ENCODE measurements at places on chromosomes 1 and 21.

DNA sequence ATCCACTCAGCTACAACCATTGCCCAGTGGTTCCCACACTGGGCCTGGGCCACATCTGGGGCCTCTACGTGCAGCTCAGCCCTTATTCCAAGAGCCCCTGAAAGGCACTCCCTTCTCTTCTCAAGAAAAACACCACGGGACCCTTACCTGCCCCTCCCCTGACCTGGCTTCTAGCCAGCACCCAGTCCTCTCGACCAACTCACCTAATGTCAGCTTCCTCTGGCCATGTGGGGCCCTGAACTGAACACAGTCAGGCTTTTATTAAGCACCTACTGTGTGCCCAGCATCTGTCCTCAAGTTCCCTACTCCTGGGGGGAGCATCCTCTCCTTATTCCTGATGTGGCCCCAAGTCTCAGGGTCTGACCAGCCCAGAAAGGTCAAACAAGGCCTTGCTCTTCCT lies 208.4 kb downstream of the MATN1 start:
- DNase-seq, result no peak

- DNase-seq, result no peak
Measured at GRCh38 chr1:70970407-70970806, 77.2 kb downstream of the PTGER3 start.

DNA sequence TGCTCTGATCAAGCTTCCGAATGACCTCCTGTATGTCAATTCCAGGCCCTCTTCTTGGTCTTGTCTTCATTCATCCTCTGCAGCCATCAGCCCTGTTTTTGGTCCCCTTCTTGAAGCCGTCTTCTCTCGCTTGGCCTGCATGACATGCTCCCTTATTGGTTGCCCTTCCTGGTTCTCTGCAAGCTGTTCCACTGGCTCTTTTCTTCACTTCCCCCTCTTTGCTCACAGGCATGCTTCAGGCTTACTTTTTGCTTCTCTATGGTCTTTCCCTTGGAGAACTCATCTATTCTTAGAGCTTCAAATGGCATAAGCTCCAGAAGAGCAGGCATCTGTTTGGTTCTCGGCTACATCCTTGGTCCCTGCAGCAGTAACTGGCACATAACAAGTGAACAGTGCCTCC lies 38.8 kb downstream of the PDPN start:
- DNase-seq, result no peak

GRCh38 chr1:68377098-68377497 lies 72.7 kb downstream of the RPE65 start:
- DNase-seq, result no peak

DNA sequence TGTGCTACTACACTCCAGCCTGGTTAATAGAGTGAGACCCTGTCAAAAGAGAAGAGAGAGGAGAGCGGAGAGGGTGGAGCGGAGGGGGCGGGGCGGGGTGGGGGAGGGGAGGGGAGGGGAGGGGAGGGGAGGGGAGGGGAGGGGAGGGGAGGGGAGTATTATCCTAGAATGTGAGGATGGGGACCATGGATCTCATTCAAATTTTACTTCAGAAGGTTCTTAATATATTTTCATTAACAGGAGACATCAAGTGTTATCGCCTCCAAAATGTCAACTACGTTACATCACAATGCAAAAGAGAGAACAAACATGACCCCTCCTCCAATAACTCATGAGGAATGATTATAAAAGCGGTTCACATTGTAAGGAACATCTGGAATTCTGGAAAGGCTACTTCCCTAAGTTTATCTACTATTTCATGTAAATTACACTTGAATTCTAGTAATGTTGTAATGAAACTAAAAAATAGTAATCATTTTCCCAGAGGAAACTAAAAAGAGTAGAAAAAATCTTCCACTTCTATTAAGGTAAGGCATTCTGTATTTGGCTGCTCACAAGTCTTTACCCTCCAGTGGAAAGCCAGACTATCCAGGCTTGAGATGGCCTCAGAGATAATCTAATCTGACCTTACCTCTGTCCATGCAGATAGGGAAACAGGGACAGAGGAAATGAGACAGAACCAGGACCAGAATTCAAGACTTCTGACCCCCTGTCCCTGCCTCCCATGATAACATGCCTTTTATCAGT lies 18.8 kb upstream of the GUCA2A start:
- no peak for DNase-seq

- peak; percentile 14 for DNase-seq
Measured at GRCh38 chr1:54125386-54126070, 27.3 kb downstream of the CDCP2 start.

DNA sequence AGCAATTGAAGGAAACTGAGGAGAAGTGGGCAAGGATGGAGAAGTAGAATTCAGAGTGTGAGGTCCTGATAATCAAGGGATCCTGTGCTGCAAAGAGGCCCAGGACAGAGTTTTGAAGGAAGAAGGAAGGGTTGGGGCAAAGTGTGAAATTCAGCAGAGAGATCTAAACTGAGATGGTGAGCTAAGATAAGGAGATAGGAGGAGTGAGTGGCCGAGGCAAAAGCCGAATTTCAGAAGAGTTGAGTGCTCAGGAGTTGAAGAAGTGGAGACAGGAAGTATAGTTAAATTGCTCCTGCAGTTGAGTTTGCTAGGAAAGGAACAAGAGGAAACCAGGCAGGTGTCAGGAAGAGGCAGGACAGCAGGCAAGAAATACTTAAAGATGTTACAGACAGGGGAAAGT lies 16.4 kb upstream of the MAPKAPK2 start:
- DNase-seq, result peak; percentile 28

DNA sequence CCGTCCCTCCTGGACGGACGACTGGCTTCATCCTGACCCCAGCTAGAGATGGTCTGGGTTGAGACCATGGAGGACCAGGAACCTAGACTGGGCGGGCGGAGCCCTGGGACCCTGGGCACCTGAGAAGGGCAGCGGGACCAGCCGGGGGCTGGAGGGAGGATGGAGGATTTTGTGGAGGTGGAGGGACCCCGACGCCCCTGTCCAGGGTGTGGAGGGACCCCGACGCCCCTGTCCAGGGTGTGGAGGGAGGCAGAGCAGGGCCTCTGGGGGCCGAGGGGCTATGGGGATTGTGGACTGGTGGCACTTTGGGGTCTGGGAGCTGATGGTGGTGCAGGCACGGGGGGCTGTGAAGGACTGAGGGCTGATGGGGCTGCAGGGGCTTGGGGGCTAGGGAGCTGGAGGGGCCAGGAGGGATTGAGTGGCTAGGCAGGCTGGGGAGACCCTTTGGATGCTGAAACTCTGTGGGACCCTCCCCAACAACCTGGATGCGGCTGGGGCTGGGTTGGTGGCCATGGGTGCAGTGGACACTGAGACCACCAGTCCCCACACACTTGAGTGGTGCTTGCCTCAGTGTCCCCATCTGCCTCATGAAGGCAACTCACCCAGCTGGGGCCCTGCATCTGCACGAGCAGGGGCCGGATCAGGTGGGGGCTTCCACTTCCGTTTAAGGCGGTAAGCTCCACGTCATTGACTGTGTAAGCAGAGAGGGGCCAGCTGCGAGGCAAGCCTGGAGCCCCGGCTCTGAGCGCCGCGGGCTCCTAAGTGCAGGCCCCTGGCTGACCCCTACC lies 7.4 kb downstream of the GJC2 start:
- no peak for DNase-seq

GRCh38 chr21:45257673-45258341 lies 29.9 kb downstream of the POFUT2 start:
- DNase-seq, result no peak

- peak; percentile 32 for DNase-seq
Measured at GRCh38 chr1:65323246-65323645, 13.9 kb downstream of the DNAJC6 start.

- no peak for DNase-seq
Measured at GRCh38 chr1:60427194-60427593, 353.6 kb upstream of the C1orf87 start.

DNA sequence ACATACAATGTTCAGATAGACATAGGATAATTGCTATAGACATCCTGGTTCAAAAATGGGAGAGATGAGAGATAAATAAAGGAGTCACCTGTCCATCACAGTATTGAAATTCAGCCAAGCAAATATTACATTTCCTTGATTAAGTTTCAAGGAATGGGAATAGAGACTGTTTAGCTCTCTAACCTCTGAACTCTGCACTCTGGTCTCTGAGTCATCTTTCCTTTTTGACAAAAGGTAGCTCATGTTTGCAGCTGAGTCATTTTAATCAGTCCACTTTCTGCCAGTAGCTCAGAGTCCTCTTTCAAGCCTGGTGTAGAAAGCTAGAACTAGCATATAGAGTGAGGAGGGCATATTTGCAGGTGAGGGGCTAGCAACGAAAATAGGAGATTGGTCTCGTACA lies 51.4 kb upstream of the GJA8 start:
- DNase-seq, result no peak

DNA sequence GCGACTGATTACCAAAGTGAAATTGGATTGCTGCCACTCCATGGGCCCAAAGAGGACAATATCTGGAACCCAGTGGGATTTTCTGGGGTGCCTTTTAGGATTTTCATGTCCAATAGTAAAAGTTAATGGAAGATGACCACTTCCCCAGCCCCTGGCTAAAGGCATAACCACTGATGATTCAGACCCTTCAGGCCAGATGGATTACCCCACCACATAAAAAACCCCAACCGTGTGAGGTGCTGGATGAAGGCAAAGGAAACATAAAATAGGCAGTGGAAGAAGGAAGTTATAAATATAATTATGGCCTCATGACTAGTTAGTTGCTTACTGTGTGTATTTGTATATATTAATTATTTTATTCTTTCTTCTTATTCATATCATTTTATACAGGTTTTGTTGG lies 40.2 kb upstream of the IL10 start:
- no peak for DNase-seq

DNA sequence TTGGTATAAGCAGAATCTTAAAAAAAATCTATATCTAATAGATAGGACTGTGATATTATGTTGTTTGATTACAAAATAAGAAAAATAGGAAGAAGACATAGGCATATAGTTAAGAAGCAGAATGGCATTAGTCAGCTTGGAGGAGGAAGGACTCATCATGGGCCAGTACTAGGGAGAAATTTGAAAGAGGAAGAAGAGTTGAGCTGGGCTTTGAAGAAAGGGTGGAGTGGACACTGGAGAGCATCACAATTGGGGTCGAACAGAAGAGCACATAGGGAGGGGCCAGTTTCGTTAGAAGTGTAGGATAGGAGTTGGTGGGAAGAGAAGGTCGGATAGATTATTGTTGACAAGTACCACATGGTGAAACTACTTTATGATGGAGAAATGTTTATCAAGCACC lies 129.3 kb downstream of the CACHD1 start:
- no peak for DNase-seq

GRCh38 chr21:31778546-31778945 lies 46.6 kb upstream of the SCAF4 start:
- DNase-seq, result no peak

- DNase-seq, result no peak
Measured at GRCh38 chr1:166691476-166691875, 147.8 kb upstream of the POGK start.

DNA sequence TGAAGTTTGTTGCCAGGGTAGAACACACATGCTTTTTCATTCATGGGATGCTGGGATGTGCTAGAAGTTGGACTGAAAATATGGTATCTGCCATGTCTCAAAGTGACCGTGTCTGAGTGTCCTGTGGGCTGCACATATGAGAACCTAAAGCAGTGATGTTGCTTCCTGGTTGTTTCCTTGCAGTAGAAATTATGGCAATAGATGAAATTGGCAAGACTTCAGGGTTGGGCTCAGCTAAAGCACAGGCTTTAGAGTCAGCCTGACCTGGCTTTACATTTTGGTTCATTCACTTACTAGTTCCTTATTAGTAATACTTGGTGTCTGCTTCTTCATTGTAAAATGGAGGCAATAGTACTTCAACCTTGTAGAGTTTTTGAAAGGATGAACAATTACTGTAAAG lies 2.2 kb downstream of the LAMC2 start:
- DNase-seq, result no peak

DNA sequence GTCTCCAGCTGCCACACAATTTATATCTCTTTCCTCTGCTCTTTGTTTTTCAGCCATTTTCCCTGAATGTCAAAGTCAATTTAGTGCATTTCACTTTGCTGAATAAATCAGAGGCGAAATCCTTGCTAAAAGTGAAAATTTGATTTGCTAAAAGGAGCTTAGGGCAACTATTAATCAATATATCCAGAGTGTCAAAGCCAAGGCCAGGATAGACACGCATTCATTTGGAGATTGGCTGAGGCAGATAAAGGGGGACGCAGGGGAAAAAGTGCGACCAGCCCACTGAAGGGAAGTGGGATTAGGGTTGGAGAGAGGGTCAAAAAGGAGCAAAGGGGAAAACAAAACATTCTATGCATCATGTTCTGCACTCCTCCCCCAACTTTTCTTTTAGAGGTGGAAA lies 132.4 kb upstream of the USH2A start:
- no peak for DNase-seq

GRCh38 chr1:43286115-43286514 lies 734 bp upstream of the C1orf210 start:
- DNase-seq, result no peak

GRCh38 chr1:222247811-222248310 lies 300.0 kb downstream of the HHIPL2 start:
- no peak for DNase-seq

DNA sequence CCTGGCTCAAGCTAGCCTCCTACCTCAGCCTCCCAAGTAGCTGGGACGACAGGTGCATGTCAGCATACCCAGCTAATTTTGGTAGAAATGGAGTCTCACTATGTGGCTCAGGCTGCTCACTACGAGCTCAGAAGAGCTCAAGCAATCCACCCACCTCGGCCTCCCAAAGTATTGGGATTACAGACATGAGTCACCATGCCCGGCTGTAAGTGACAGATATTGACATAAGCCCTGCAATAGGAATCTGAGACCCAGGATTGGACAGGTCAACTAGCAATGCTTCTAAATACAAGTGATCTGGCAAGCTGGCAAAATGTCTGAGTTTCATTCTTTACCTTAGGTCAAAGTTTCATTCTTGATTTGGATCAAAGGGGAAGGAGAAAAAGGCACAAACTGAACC lies 40.5 kb upstream of the H6PD start:
- DNase-seq, result no peak

GRCh38 chr1:230119340-230119739 lies 52.3 kb downstream of the GALNT2 start:
- DNase-seq, result no peak

DNA sequence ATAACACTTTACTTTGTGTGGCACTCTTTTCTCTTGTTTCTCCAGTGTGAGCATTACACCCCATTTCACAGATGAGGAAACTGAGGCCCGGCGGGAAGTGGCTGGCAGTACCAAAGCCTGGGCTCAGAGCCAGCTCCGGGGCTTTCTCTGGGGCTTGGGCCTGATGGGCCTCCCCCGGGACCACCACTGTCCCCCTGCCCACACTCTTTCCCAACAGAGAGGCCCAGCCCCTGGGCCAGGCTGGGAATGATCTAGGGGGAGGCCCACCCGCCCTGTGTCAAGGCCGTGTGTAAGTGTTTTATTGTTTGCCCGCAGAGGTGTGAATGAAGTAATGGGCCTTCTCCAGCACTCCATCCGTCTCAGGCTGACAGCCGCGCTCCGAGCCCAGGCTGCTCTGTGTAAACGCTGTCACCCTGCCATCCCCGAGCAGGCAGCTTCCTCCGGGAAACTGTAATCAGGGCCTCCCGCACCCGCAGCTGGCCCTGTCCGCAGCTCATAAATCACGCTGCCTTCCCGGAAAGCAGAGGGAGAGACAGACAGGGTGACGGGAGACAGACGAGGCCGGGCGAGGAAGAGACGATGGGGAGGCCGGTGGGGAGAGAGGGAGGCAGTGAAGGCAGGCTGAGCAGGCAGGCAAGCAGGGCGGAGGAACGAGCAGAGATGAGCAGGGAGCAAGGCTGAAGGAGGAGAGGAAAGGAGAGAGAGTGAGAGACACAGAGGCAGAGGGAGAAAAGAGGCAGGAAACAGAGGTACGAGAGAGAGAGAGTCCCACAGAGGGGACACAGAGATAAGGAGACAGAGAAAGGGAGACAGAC lies 109.7 kb upstream of the ZBTB40 start:
- no peak for DNase-seq
